ENCODE measurements at places on chromosomes 2 and 18.

GRCh38 chr2:220053919-220054318, 426.5 kb downstream of the SLC4A3 start:
- no peak for DNase-seq

GRCh38 chr18:3747176-3747973, 297.4 kb downstream of the TGIF1 start:
- peak; percentile 38 for DNase-seq

GRCh38 chr2:150669492-150669891, 182.0 kb upstream of the RND3 start:
- no peak for DNase-seq

DNA sequence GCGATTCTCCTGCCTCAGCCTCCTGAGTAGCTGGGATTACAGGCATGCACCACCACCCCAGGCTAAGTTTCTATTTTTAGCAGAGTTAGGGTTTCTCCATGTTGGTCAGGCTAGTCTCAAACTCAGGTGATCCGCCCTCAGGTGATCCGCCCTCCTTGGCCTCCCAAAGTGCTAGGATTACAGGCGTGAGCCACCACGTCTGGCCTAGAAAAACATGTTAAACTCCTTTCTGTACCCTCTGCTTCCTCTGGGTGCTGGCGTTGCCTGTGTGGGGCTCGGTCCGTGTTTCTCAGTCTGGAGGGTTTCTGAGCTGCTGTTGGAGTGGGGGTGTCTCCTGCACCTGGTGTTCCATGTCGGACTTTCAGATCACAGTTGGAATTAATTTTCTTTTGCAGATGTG, 17.9 kb downstream of the LDLRAD4 start:
- no peak for DNase-seq

DNA sequence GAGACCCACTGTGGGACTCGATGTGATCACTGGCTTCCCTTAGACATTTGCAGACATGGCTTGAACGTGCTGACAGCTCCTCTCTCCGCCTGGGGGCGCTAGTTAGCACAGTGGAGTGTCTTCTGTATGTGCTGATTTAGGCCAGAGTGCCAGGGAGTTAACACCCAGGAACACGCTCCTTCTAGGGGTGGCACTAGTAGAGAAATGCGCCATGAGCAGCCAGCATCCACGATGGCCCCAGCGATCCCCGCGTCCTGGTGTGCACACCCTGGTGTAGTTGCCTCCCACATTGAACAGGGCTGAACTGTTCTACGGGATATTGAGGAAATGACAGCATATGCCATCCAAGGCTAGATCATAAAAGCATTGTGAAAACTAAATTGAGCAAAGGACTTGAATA, 11.4 kb upstream of the NMUR1 start:
- peak; percentile 15 for DNase-seq

GRCh38 chr2:197265924-197266323, 44.7 kb downstream of the ANKRD44 start:
- no peak for DNase-seq

DNA sequence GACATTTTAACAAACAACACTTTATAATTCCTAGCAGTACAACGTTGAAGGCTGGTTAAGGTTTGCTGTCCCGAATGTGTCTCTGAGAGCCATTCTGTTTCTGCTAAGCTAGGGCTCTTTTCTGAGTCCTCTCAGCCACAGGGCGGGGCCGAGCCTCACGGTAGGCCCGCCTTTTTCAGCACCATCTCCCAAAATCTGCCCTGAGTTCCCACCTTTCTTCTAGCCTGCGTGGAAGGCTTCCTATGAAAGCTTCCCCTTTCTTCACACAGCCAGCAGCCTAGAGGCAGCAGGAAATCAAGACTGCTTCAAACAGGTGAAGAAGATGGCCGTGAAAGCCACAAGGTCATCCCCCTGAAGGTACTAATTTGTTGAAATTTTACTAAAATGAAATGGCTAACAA, 255.5 kb downstream of the CDH2 start:
- no peak for DNase-seq

DNA sequence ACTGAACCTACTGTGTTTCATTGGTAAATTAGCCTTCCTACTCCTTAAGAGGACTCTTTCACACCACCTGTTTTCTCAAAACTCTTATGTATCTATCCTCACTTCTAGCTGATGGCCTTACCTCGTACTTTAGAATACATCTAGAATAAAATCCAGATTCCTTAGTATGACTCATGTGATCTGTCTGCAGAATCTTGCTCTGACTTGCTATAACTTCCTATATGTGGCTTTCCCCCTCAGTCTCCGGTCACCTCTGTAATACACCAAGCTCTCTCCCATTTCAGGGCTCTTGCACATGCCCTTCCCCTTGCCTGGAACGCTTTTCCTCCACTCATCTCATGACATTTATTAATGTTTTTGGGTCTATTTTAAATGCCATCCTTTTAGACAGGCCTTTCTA, 95.6 kb upstream of the LHCGR start:
- DNase-seq = no peak

DNA sequence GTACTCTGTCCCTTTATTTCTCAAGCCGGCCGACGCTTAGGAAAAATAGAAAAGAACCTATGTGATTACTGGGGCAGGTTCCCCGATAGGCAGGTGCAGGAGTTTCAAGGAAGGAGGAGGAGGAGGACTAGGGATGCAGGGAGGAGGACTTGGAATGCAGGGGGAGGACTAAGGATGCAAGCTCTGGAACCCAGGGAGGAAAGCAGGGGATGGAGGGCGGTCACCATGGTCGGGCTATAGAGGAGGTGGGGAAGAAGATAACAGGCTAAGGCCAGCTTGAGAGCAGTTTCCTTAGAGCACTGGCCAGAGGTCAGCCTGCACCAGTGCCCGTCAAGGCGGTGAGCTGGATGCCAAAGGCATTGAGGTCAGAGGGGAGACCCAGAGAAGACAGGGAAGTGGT, 18.7 kb upstream of the B3GNT7 start:
- DNase-seq = no peak

GRCh38 chr2:222538535-222538934, 114.2 kb downstream of the SGPP2 start:
- no peak for DNase-seq

GRCh38 chr2:5290900-5291546, 401.2 kb upstream of the SOX11 start:
- DNase-seq = no peak

- no peak for DNase-seq
Measured at GRCh38 chr2:121303531-121304263, 18.7 kb upstream of the TFCP2L1 start.

GRCh38 chr2:11968521-11968920, 222.1 kb downstream of the LPIN1 start:
- no peak for DNase-seq

DNA sequence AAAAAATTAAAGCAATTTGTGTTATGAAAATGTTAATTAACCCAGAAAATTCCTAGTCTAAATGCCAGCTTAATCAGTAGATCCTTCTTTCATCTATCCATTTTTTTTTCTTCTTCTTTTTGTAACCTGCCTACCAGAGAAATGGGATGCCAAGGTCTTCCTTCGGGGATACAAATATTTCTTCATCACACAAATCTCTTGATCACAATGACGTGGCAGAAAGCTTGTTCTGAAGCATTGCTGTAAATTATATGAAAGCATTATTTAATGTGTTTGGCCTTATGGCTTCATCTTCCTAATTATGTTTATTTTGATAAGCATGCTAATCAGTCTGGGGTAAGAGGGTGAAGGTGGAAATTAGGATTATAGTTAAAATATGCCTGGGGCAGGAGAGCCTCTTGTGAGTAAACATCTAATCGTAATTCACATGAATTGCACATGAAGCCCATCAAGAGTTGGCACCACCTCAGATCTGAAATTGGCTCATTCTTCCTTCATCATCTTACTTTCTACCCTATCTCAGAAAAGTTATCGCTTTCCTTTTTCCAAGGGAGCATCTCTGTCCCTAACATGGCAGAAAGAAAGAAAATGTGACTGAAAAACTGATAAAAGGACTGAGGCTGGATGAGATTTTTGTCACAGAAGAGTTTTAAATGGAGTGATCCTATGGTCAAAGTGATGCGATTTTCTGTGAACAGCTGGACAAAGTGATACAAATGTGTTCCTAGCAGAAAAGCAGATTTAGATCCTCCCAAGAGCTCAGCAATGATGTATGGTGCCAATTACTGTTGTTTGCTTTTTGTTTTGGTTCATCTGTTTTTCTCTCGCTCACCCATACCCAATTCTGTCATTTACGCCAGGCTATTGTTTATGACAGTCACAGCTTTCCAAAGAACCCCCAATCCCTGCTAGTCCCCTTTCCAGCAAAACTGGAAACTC, 76.9 kb upstream of the PMAIP1 start:
- DNase-seq = no peak

DNA sequence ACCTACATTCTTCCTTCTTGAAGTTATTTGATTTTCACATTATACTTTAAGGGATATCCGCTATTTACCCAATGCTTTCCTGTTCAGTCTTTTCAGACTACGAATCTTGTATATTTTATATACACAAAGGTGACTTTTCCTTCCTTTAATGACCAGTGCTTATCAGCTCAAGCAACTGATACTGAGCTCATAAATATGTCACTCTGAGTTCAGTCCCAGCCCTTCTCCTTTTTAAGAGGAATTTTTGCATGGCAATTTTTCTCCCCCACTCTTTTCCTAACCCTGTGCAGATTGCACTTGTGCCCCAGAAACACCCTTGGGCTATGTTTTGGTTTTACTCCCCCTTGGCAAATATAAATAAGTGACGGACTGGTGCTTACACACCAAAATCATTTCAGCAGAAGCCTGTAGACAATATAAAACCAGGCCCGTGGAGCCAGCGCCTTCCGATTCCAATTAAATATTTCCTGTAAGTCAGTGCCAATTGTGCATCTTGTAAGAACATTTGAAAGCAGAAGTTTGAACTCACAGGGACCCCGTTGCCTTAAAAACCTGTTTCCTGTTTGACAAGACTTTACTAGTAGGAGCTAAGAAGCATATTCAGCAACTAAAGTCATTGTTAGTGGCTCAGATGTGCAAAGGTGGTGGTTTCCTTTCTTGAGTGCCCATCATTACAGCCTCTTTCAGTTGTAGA, 66.3 kb upstream of the GATA6 start:
- no peak for DNase-seq

GRCh38 chr2:185208261-185208660, 530.3 kb upstream of the FSIP2 start:
- no peak for DNase-seq

- DNase-seq = no peak
Measured at GRCh38 chr2:237711458-237712150, 84.2 kb downstream of the LRRFIP1 start.

DNA sequence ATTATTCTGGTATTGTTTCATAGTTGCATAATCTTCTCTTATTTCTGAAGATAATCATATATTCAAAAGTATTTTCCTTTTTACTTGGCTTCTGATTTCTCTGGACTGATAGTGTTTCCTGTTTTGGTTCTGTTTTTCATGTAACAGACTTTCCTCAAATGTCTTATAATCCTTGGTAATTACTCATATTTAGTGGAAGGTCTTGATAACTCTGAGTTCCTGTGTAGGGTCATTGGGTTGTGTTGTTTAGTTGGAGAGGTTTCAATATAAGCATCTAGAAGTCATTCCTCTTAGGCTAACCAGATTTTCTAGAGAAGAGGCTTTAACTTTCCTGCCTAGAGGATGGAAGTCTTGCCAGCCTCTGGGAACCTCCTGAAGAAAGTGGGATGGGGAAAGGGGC, 23.8 kb downstream of the MFSD6 start:
- no peak for DNase-seq

- no peak for DNase-seq
Measured at GRCh38 chr2:150066490-150066889, 421.0 kb downstream of the RND3 start.

DNA sequence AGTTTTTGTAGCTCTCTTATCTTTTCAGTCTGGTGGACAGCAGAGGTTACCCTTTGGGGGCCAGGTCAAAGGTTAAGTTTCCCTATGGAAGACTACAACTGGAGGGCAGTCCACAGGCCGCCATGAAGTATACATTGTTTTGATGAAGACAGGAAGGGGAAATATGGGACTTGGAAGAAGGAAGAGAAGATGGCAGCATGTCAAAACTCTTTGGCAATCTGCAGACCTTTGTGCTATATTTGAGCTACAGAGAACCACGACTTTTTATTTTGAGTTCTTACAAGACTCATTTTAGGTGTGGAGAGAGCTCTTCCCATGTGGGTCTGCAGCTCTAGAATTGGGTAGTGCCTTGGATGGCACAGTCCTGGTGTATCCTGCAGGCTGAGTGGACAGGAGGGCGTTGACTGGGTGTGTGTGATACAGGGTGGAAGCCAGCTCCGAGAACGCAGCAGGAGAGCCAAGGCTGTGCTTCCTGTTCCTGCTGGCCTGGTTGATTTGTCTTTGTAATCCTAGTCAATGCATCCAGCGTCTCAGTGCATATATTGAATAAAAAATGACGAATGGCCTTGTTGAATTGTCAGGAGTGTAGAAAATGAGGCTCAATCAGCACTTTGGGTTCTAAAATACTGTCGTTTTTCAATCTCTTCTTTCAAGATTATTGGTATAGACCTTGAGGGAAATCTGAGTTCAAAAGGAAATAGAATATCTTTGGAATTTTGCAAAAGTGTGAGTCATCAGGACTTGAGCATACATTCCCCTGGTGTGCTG, 11.5 kb downstream of the ITGA6 start:
- DNase-seq = no peak

DNA sequence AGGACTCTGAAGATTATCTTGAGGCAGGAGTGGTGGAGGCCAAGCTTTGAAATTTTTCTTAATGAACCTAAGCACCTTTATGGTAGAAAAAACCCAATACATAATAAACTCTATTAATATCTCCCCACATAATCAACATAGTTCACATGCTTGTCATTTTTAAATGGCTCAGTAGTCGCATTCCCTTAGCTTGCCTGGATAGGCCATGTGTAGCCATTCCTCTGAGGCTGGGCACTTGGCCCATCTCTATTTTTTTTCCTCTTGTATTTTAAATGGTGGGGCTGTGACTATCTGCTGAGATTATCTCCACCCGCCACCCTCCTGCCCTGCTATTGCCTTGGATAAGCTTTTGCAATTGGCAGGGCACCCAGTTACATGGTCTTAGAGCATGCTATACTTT, 143.1 kb downstream of the FHOD3 start:
- no peak for DNase-seq

- DNase-seq = no peak
Measured at GRCh38 chr18:8868276-8868675, 162.9 kb downstream of the MTCL1 start.

DNA sequence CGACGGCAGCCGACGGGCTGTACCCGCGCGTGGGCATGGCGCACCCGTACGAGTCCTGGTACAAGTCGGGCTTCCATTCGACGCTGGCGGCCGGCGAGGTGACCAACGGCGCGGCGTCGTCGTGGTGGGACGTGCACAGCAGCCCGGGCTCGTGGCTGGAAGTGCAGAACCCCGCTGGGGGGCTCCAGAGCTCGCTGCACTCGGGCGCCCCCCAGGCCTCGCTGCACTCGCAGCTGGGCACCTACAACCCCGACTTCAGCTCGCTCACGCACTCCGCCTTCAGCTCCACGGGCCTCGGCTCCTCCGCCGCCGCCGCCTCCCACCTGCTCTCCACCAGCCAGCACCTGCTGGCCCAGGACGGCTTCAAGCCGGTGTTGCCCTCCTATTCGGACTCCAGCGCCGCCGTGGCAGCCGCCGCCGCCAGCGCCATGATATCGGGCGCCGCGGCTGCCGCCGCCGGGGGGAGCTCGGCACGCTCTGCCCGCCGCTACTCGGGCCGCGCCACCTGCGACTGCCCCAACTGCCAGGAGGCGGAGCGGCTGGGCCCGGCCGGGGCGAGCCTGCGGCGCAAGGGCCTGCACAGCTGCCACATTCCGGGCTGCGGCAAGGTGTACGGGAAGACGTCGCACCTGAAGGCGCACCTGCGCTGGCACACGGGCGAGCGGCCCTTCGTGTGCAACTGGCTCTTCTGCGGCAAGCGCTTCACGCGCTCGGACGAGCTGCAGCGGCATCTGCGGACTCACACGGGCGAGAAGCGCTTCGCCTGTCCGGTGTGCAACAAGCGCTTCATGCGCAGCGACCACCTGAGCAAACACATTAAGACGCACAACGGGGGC, 2.0 kb downstream of the SP9 start:
- DNase-seq = peak; percentile 49
